ENCODE measurements at places on chromosomes 13 and 19. TPM values are rescaled to one million over a fixed set of nuclear protein-coding genes. Genes with fewer than 3 reads are reported as not detected.

SOX1 gene
- not detected for total RNA-seq

ANKRD24 gene
- 0.27 TPM for total RNA-seq

C19orf67 gene
- total RNA-seq = not detected

CBLC gene
- 0.54 TPM for total RNA-seq

CYP4F3 gene
- 0.27 TPM for total RNA-seq

All from hematopoietic multipotent progenitor cell (in vitro differentiated cells).